Activated CD8-positive, alpha-beta memory T cell treated with anti-CD3 and anti-CD28 coated beads, Interleukin-2, amount 10 ng/mL, durations not matched to agents 7 days and 5 days (primary cell): ENCODE measurements at places on chromosomes 7 and 10. TPM values are rescaled to one million over a fixed set of nuclear protein-coding genes. Genes with fewer than 3 reads are reported as not detected.

DNA sequence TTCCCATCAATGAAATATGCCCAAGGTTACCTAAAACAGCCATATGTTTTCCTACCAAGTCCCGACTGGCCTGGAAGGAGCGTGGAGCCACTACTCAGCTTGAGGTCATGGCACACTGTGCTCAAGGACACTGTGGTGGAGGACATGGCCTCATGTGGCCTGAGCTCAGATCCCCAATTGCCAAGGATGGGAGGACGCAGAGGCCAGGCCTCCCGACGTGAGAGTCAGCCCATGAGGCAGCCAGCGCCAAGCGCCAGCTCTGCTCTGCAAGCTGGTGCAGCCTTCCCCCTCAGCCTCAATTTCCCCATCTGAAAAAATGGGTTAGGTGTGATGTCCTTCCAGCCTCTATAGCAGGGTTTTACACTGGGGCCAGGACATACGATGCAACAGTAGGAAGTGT, 302.6 kb downstream of the CALN1 start:
- no peak for DNase-seq

DNA sequence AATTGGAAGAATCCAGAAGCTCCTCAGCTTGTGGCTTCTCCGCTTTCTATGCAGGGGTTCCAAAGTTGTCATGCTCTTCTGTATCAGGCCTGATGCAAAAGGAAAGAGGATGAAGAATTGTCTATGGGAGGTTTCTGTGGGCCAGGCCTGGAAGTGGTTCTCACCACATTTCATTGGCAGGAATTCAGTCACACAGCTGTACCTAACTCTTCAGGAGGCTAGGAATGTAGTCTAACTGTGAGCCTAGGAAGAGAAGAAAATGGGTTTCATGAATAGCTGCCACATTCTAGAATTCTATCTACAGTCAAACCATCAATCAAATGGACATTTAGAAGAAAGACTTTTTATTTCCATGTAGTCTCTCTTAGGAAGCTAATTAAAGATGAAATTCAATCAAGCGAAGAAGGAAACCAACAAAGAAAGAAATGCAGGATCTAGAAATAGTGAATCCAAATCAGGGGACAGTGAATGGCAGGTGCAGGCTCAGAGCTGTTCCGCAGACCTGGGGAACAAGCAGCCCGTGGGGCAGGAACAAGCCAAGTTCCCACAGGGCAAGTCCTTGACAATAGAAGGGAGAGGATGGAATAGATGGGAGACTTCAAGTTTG, 25.4 kb upstream of the USP6NL start:
- DNase-seq: no peak

- no peak for DNase-seq
These were observed 118.0 kb downstream of the CELF2 start for GRCh38 chr10:11135709-11136108.

- no peak for DNase-seq
These were observed 659.6 kb downstream of the AUTS2 start for GRCh38 chr7:70257921-70258320.

GRCh38 chr7:82481499-82482097, 38.0 kb upstream of the CACNA2D1 start:
- DNase-seq: no peak

- no peak for DNase-seq
These were observed 656.3 kb upstream of the CELF2 start for GRCh38 chr10:10361301-10361885.

GRCh38 chr10:35545878-35546590, 59.1 kb upstream of the GJD4 start:
- no peak for DNase-seq

The POM121C gene
- 73.3 TPM for total RNA-seq

The DRGX gene
- not detected for total RNA-seq

The CALHM1 gene
- 1.1 TPM for total RNA-seq

The LBX1 gene
- not detected for total RNA-seq

The MSMB gene
- not detected for total RNA-seq

The COBL gene
- not detected for total RNA-seq

The CRTAC1 gene
- not detected for total RNA-seq
